EL (cell line): ENCODE measurements at places on chromosomes 12 and 14.

DNA sequence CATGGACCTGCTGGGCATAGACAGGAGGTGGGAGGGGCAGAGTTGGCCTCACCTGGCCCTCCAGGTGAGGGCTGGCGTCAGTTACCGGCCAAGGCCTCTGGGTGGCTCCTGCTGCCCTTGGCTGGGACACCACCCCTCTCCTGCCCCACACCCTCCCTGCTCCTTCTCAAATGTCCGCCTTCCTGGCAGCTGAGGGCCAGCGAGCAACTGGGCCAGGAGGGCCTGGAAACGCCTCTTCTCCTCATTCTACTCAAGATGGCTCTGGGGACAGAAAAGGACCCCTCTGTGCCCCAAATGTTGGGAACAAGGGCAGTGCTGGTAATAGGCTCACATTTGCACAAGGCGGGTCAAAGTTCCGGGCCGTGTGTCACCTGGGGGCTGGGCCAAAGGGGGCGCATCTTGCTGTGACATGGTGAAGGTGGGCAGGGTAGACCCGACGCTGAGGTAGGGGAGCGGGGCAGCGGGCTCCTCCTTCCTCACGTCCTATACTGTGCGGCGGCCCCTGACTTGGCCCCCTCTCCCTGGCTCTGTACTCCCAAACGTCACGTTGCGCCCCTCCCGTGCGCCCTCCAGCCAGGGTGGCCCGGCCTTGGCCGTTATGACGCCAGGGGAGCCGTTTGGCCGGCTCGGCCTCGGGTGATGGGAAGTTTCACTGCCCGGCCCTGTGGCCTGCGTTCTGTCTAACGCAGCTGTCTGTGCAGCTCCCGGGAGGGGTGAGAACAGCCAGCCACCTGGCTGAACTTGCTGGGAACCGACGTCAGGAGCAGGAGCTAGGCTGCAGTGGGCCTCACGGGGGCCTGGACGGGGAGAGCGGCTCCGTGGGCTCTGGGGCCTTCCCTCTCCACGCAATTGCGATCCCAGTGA, 18.0 kb upstream of the DLK1 start:
- no peak for DNase-seq

DNA sequence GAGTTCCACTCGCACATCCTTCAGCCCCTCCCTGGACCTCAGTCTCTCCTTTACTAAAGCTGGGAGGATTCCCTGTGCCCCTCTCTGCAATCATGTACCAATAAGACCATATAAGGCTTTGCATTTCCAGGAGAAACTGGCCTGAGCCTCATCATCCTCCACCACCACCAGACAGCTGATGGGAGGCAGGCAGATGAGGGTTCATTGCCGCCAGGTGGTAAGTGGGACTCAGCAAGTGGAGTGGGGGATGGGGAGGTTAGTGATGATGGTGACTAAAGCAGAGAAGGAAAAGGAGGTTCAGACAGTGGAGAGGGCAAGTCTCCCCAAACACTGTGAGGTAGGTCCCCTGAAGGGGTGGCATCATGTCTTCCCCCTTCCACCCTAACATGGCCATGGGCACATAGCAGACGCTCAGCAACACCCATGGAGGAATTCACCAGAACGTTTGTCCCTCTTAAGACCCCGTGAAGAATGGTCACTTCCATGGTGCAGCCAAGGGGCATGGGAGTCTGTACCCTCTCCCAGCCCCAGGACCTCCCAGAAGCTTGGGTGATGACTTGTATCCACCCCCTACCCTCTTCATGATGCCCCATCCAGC, 4.5 kb upstream of the TNFRSF1A start:
- DNase-seq = no peak

GRCh38 chr12:44296624-44297197, 460.8 kb downstream of the TMEM117 start:
- no peak for DNase-seq

- DNase-seq = no peak
Observed at GRCh38 chr12:25926536-25926935, 31.9 kb upstream of the RASSF8 start.

GRCh38 chr12:51889216-51890132, 1.6 kb downstream of the ANKRD33 start:
- DNase-seq = no peak

DNA sequence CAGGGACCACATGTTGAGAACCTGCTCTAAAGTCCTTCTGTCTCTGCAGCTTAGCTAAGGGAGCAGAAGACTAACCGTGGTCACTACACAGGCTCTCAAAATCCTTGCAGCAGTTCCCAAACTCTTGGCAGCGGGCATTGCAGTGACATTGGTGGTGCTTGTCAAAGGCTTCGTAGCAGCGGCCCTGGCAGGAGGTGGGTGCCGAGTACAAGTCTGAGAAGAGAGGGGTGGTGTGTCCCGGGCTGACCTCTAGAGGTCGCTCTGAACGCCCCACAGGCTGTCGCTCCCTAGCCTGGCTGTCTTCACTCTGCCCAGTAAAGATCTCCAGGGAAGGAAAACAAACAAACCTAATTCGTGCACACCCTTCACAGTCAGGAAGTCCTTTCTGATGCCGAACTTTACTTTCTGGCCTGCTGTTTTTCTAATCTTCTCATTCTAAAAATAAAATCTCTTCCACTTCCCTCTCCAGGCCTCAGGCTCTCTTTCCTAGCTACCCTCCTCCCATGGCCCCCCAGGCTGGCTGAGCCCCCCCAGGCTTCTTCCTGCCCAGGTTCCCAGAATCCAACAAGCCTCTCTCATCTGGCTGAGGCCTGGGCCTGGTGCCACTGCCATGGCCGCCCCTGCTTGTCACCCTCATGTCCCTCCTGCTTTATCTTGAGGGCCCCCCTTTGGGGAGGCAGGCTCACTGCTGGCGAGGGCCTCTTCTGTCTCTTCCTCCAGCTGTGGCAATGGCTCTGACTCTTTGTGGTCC, 7.7 kb downstream of the ENDOU start:
- DNase-seq = peak; percentile 81

DNA sequence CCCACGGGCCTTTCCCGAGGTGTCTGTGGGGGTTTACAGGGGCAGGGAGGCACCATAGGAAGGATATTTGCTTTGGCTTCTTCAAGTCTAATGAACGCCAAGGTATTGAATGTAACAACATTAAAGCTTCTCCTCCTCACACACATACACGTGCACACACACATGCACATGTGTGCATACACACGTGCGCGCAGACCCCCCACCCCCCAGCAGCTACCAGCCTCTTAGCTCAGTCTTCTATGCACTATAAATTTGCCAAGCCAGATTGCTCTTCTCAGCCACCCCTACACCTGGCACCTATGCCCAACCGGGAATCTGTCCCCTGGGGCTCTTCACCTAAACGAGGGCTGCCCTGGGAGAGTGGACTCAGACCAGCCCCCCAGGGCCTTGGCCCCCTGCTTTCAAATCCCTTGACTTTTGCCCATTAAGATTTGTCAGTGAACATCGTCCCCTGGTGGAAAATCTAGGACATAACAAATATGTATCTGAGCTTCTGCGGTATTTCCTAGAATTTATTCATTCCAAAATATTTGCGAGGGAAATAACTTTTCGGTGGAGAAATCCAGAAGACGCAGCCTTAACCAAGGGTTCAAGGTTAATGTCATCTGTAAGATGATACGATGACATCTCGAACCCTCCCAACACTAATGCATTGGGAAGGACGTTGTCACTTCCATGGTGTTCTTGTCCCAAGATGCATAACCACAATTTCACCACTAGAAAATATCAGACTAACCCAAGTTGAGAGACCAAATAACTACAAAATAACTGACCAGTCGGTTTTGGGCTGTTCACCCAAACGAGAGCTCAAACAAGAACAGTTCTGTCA, 330.4 kb downstream of the MED13L start:
- DNase-seq = peak; percentile 16

DNA sequence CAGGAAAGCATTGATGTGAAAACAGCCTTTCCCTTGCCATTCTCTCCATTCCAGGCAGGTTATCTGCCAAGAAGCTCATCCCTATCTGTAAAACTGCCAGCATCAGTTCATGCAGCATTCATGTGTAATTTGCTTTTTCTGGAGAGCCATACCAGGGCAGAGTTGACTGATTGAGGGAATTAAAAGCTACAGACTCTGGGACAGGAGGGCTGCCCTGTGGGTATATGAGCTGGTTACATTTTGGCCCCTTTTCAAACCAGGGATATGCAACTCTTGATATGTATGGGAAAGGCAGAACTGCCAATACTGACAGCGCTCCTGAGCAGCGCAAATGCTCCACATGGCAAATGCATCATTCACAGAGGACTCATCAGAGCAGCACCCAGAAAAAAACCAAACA, 53.7 kb downstream of the SYT1 start:
- no peak for DNase-seq

DNA sequence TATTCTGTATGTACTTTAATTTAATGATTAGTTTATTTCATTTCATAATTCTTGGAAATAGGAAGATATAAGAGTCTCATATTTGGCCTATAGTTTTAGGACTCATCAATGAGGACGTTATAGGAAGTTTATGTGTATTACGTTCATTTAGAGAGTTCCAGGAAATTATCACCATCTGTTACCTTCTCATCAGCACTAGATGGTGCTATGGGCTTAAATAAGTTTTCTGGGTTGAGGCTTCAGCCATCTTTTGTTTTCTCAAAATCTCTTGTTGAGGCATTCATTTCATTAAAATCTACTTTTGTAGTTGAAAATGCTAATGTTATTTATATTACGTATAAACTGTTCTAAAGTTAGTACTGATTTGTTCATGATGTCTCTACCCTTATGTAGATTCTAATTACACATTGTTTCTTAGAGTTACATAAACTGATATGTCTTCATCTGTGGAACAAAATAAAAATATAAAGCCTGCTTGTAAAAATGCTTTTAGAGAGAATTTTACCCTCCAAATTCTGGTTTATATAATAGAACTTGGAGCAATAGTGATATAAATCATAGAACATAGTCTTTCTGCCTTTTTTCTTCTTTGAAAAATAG, 89.2 kb downstream of the CFAP54 start:
- DNase-seq = peak; percentile 57

DNA sequence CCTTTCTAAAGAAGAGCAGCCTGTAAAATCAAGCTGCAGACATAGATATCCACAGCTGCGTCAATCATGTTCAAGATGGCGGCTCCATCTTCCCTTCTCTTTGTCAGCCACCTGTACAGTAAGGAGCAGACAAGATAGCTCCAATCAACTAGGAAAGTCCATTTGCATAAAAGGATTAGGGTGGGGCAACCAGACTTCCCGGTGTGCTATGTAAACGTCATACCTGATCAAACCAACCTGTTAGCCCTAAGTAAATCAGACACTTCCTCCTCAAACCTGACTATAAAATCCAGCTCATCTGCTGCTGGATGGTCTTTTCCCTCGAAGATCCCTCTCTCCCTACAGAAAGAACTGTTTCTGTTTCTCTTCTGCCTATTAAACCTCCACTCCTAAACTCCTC, 60.1 kb downstream of the BCAT1 start:
- no peak for DNase-seq

- DNase-seq = no peak
Observed at GRCh38 chr12:109440851-109441490, 36.1 kb downstream of the KCTD10 start.

DNA sequence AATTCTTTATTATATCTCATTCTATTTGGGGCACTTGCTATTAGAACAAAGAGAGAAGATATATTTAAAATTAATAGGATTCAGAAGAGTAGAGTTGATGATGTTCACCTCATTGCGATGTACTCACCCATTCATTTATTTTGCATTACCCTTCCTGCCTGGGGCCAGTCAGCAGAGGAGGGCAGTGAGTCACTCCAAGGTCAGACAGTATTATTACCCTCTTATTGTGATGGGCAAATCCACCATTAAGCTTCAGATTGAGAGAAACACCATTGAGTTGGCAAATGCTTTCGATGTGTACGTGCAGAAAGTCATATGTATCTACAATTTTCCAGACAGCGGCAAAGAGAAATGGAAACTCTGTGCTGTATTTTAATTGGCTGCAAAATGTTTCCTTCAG, 134.2 kb downstream of the BICD1 start:
- peak; percentile 58 for DNase-seq

DNA sequence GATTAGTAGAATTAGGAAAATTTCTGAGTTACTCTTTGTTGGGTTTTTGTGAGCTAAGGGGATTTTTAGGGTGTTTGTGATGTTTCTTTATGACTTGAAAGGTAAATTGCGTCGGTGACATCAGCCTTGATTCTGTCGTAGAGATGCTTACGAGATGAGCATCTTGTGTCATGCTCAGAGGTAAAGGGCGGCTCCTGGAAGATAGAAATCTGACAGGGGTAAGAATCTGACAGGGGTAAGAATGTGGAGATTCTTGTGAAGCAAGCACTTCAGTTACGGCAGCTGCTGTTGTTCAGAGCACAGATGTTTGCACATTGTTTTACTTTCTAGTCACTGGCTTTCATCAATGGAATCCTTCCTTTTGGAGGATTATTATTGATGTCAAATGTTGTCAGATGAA, 22.5 kb downstream of the EML1 start:
- DNase-seq = no peak

DNA sequence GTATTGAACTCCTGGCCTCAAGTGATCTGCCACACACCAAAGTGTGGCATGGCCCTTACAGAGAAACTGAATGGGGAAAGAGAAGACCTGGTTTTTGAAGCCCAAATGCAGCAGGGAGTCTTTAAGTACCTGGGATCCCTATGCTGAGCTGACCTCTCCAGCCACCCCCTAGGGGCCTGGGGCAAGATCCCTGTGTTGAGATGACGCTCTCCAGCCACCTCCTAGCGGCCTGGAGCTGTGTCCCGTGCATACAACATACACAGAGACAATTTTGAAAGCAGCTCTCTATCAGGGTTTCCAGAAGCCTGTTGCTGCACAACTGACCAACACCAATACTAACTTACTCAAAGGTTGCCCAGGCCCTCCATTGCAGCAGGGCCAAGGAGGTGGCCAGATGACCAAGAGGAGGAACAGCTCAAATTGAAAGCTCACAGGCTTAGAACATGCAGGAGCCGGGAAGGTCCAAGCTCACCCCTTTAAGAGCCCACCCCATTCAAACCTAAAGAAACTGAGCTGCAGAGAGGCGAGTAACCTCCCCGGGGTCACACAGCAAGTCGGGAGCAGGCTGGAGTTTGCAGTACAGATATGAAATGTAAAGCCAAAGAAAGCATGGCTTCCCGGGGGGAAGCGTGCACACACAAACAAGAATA, 31.5 kb downstream of the TTC7B start:
- no peak for DNase-seq

DNA sequence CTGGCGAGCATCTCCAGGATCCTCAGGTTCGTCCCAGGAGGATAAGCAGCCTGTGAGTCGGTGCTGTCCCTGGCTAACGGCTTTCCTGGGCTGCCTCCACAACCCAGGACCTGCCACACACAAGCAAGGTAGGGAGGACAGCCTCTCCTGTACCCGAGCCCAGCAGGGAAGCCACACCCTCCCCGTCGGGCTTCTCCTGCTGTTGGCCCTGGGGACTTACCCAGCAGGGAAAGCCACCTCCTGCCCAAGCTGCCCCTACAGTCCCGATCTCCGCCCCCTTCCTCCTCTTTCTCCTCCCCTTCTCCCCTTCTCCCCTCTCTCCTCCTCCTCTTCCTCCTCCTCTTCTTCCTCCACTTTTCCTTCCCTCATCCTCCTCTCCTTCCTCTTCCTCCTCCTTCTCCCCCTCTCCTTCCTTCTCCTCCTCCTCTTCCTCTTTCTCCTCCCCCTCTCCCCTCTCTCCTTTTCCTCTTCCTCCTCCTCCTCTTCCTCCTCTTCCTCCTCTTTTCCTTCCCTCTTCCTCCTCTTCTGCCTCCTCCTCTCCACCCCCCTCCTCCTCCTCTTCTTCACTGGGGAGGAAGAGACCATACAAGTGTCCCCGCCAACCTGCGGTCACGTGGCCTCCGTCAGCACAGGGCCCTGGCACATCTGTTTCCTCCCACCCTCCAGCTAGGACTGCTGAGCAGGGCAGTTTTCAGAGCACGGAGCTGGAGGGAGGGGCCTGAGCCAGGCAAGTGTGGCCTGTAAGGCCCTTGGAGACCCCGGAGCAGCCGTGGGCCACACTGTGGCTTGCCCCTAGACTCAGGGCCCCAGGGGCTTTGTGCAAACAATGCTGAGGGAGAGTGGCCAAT, 17.3 kb upstream of the RFLNA start:
- no peak for DNase-seq
